ENCODE measurements at places on chromosomes 13 and 19.

DNA sequence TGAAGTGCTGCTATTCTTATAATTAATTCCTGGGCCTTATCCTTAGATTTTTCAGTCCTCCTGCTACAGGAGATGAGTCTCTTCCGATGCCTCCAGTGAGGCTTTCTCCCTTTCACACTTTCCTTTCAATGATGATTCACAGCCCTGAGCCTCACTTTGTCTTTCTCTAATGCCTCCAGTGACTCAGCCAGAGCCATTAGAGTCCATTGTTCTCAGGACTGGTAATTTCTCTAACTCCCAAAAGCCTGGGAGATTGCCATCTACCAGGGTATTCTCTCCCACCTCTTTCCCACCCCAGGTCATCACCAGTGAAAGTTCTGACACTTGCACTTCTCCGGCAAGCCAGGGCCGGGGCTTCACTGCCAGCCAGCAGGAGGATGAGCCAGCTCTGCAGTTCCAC is 49.6 kb upstream of the ARGLU1 start:
- no peak for DNase-seq

- no peak for DNase-seq
Observed at GRCh38 chr13:41157048-41157717, 24.6 kb upstream of the KBTBD6 start.

GRCh38 chr19:1004204-1004802 is 4.1 kb downstream of the GRIN3B start:
- no peak for DNase-seq

DNA sequence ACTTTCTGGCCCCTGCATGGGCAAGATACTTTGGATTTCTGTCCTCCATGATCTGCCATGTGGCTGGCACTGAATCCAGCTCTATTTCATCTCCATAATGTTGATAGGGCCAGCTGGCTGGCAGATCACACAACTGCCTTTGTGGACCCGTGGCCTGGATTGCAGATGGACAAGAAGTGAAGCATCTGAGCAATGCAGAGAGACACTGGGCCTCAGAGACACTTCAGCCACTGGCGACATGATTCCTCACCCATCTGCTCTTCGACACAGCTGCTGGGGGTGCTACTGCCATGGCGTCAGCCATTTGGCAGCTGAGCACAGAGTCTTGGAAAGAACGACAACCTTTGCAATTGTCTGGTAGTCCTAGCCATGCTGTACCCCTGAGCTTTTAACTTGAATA is 79.5 kb upstream of the MYO16 start:
- no peak for DNase-seq

DNA sequence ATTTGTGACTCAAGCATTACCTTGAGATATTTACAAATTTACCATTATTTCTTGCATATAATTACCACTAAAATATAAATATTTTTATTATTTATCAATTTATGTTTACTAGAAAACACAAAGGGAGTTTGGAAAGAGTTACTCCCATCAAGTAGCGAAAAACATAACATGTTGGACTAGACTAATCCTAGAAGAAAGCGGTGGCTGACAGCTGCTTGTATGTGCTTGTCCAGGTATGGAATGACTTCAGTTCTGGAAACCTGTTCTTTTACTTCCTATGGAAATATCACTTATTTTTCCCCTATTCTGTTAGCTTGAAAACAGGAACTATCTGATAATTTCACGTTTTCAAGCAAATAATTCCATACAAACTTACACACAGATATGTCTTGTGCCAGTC is 28.5 kb downstream of the SLITRK1 start:
- no peak for DNase-seq

DNA sequence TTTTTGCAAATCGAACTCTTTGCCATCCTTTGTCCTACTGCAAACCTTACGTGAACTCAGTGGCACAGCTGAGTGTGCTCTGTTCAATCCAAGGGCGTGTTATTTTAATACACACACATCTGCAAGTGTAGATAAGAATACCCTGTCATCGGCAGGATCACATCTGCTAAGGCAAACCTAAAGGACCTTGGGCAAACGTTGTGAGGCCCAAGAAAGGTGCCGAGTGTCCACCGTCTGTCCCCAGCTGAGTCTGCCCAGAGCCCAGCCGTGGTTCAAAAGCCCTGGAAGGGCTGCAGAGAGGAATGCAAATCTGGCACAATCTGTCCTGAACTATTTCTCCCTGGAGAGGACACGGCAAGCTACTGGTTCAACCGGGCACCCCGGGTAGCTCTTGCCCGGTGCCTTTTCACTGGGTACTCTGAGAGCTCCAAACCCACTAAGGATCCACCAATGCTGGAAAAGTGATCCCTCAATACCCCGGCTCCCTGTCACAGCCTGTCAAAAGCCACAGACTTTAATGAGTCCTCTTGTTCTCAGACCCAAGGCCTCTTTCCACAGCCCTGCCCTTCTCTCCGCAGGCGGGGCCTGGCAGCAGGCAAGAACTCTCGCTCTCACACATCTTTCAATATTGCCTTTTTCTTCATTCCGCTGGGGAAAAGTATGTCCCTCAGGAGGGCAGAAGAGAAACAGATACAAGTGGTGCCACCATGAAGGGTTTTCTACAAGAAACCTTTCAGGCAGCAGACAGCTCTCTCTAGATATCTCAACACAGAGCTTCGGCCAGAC is 17.0 kb downstream of the SLC7A1 start:
- no peak for DNase-seq

GRCh38 chr19:41864374-41864773 is 4.3 kb downstream of the RPS19 start:
- DNase-seq, result no peak

DNA sequence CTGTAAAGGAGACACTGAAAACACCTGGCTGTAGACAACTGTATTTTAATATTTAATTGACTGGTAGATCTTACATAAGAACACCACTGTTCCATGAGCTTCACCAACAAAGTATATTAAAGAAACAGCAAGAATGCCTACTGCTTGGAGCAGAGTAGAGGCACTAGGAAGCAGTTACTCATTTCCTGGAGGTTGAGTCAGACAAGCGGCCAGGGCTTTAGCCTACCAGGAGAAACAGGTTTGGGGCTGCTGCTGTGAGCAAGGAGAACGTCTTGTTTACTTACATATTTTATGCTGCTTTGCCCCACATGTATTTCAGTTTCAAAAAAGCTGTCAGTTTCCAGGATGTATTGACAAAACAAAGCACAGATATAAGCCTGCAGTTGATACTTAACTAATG is 33.4 kb downstream of the ALG5 start:
- no peak for DNase-seq

DNA sequence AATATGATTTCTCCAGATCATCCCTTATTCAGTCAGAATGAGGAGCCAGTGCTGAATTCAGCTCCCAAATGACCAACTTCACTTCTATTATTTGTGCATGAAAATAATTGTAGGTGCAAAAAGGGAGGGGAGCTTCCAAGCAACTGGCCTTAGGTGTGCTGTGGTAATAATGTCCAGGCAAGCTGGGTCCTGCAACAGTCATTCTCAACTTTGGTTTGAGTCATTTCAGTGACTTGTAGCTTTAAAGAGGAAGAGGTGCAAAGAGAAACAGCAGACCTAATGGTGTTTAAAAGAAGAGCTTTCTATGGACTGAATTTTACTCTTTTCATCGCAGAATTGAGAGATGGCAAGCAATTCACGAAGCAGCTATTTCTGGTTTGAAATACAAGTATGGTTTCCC is 29.2 kb upstream of the FGF9 start:
- no peak for DNase-seq

- no peak for DNase-seq
Observed at GRCh38 chr13:100044936-100045335, 44.0 kb upstream of the PCCA start.

DNA sequence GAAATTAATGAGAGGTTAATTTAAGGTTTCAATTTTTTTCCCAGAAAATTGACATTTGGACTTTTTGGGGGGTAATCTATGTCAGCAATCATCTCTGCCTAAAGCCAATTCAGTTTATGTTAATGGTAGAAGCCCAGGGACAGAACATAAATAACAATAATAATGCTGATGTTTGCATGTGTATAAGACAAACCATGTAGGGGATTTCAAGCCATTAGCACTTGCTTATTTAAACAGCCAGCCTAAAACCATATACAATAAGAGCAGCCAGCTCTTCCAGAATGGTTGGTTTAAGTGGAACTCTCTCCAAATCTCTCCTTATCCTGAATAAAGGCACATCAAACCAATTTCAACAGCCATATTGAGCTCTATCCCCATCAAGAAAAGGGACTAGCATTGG is 7.0 kb upstream of the FOXO1 start:
- no peak for DNase-seq

DNA sequence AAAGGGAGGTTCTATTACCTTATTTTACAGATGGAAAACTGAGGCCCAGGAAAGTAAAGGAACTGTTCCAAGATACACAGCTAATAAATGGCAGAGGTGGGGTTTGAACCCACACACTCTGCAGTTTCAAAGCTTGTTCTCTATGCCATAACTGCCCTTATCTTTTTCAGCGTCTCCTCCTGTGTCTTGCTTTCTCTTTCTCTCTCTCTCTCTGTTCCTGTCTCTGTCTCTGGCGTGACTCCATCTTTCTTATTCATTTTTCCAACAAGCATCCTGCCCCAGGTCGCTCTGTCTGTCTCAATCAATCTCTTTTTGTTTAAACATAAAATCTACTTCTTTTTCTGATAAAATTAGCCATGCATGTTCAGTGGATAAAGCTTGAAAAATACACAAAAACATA is 3.2 kb upstream of the IFNL4 start:
- DNase-seq, result no peak

DNA sequence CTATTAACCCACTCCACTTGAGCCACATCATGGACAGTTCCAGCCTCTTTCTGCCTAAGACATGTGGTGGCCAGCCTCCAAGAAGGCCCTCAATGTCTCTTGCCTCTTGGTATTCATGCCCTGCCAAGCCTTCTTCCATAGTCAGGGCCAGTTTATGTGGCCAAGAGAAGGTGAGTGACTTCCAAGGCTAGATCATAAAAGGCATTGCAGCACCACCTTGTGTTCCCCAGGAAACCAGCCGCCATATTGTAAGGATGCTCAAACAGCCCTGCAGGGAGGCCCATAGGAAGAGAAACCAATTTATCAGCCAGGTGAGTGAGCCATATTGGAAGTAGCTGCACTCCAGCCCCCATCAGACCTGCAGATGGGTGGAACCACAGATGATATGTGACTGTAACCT is 12.3 kb upstream of the DNMT1 start:
- DNase-seq, result no peak
